ENCODE measurements at places on chromosomes 7 and 10.

DNA sequence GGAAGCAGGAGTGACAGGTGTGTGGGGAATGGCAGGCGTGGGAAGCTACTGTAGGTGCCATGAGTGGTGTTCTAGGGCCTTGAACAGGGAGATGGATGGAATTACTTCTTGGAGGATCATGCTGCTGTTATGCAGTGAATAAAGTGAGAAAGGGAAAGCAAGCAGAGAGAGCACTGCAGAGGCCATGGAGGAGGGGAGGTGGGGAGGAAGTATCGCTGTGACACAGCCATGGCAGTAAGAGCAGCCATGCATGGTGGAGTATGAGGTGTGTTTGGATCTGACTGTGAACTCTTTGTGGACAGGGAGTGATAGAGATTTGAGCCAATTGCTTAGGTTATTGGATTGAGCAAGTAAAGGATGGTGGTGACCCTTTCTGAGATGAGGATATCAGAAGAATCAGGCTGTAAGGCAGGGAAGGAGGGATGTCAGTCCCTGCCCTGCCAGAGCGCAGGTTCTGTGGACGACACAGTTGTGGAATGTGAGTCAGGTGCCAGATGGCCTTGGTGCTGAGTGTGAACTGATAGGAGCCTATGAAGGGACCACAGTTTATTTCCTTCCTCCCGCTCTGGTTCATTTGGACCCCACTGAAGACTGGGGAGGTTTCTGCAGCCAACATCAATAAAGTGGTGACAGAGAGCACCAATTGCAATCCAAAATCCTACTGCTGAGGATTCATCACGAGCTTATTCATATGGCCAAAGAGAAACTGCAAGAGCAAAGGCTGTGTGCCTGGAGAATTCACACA is 105.5 kb upstream of the TMEM72 start:
- no peak for DNase-seq

- no peak for DNase-seq
Measured at GRCh38 chr7:9498303-9498702, 1064.9 kb downstream of the NXPH1 start.

- no peak for DNase-seq
Measured at GRCh38 chr10:58622246-58622645, 109.6 kb downstream of the BICC1 start.

- DNase-seq: peak; percentile 12
Measured at GRCh38 chr7:45217358-45217757, 59.8 kb downstream of the RAMP3 start.

- no peak for DNase-seq
Measured at GRCh38 chr7:98816241-98816640, 53.6 kb downstream of the TMEM130 start.

GRCh38 chr10:124518366-124518765 is 56.7 kb downstream of the LHPP start:
- DNase-seq: no peak

DNA sequence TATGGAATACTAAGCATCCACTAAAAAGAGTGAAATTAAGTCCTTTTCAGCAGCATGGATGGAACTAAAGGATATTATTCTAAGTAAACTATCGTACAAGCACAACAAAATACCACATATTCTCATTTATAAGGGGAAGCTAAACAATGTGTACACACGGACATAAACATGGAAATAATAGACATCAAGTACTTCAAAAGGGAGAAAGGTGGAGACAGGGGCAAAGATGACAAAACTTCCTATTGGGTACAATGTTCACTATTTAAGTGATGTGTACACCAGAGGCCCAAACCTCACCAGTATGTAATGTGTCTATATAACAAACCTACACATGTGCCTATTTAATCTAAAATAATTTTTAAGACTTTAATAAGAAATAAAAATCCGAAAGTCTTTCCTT is 2.2 kb upstream of the AKR1C4 start:
- DNase-seq: no peak

DNA sequence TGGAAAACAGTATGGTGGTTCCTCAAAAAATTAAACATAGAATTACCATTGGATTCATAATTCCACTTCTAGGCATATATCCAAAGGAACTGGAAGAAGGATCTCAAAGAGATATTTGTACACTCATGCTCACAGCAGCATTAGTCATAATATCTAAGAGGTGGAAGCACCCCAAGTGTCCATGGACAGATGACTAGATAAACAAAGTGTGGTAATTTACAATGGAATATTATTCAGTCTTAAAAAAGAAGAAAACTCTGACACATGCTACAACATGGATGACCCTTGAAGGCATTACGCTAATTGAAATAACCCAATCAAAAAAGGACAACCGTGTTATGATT is 594.2 kb downstream of the KCNMA1 start:
- no peak for DNase-seq

DNA sequence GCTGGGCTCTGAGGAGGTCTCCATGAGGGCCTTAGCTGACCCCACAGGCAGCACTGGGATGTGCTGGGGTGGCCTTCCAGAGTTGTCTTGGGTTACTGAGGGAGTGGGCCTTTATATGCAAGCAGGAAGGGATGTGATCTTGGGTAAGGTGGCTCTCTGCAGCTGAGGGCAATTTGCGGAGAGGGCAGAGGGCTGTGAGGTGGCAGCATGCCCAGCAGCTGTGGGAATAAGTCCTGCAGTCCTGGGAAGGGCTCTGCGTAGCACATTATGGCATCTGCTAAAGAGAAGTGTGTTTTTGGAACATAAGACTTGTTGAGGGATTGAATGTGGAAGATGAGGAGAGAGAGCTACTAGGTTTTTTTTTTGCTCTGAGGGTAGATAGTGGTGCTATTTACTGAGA is 99.6 kb upstream of the KMT2E start:
- DNase-seq: no peak

GRCh38 chr10:113047151-113047550 is 97.1 kb downstream of the TCF7L2 start:
- no peak for DNase-seq

DNA sequence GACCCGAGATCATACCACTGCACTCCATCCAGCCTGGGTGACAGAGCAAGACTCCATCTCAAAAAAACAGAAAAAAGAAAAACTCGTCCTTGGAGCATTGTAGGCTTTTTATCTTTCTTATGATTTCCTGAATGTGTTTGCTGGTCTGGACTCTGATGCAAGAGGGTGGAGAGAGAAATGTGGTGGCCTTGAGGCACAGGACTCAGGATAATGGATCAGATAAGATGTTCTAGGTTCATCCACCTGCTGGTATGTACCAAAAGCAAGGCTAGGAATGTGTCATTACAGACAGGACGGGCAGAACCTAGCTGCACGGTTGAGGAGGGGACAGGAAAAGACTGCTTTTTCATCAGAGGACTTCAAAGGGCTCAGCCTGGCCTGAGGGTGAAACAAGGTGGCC is 33.5 kb downstream of the GCC1 start:
- DNase-seq: no peak

DNA sequence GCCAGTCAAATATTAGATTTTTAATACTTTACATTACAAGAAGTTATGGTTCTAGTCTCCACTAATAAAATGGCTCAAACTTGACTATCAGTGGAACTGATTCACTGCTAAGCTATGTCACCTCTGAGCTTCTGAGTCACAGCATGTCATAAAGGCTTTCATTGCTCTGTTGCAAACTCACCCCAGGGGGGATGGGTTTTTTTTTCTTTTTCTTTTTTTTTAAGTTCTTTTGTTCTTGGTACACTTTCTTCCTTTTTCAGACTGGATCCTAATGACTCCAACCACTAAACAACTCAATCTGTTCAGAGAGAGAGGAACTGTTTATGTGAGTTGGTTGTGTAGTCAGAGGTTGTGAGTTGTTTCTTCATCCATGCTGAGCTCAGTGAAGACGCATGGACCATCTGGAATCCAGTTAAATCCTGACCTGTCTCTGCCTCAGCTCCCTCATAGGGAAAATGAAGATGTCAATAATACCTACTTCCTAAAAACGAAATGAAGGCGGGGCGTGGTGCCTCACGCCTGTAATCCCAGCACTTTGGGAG is 11.0 kb downstream of the MYOF start:
- peak; percentile 96 for DNase-seq

- DNase-seq: no peak
Measured at GRCh38 chr10:8911032-8911431, 856.5 kb downstream of the GATA3 start.

DNA sequence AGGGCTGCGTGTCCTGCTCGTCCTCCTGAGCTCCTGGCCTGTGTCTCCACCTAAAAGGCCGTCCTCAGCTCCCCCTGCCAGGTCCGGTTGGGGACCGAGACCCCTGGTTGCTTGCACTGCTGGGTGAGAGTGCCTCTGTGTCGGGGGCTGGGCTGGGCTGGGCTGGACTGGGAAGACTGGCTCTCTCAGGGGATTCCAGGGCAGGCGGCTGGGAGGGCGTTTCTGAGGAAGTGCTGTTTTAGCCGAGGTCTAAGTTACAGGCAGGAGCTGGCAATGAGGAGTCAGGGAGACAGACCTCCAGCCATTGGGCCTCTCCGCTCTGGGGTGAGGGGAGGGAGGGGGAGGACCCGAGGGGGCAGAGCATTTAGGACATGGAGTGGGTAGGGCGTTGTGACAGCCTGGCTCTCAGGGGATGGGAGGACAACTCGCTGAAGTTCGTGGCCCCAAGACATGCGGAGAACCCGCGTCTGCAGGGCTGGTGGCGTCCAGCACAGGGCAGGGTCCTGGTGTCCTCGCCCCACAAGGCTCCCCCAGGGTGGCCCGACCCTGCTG is 20.9 kb downstream of the FOXK1 start:
- no peak for DNase-seq

DNA sequence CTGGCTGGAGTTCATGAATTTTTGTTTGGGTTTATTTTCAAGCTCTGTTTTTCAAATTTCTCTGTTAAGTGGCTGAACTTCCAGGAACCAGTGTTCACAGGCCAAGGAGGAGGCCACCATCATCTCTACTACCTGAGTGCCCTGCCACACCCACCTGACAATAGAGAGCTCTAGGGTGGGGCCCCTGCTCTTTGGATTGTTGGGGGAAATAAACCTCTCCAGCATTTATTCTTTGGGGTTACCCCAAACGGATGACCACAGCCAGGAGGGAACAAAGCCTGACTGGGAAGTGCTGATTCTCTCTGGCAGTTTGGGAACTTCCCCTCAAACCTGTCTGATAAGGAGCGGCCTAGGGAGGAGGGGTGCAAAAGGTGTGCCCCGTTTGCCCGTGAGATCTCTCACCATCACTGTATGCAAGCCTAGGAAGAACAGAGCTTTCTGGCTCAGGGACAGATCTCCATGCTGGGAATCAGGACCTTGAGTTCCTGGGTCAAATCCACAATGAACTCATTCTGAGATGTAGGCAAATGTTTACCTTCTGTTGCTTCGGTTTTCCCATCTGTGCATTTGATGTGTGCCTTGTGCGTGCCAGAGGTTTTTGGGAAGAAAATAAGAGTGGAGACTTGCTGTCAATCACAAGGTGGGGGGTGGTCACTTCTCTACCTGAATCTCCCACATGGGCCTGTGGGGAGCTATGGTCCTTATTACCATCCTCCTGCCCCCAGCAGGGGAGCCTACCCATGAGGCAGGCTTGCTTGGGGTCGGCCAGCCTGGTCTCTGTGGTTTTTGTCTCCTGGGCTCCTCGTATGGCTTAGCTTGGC is 27.7 kb upstream of the PDCD4 start:
- DNase-seq: no peak

- DNase-seq: no peak
Measured at GRCh38 chr10:122659126-122659525, 40.5 kb downstream of the C10orf120 start.

DNA sequence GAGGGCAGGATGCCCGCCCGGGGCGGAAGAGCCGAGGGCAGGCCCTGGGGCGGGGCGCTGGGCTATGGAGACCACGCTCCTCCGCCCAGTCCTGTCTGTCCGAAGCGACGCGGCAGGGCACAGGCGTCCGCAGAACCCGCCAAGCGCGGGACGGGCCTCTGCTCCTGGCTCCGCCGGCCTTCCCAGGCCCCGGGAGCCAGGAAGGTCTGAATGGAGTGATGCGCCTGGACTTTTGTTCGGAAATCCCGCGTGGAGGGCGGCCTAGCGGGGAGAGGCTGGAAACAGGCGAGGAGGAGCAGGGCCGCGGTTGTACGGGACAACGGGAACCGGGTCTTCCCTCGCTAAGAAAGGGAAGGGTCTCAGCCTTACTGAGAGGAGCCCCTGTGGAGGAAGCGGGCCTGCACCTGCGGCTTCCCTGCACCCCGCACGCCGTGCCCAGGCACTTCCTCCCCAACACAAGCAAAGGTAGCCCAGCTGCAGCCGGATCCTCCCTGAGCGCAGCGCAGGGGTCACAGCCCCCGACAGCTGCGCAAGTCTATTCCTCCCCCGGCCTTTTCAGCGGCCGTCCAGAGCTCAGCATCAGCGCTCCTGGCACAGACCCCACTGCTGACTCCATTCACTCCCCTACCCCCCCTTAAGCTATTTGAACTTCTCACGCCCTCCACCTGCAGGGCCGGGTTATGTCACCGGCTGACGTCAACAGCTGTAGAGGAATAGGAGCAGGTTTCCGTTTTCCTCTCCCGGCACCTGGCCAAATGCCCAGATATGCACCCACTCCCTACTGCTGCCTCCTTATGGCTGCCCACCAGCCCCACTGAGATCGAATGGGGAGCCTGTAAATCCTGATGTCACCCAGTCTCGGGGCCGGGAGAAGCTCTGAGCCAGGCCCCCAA is 143.2 kb upstream of the RET start:
- no peak for DNase-seq

DNA sequence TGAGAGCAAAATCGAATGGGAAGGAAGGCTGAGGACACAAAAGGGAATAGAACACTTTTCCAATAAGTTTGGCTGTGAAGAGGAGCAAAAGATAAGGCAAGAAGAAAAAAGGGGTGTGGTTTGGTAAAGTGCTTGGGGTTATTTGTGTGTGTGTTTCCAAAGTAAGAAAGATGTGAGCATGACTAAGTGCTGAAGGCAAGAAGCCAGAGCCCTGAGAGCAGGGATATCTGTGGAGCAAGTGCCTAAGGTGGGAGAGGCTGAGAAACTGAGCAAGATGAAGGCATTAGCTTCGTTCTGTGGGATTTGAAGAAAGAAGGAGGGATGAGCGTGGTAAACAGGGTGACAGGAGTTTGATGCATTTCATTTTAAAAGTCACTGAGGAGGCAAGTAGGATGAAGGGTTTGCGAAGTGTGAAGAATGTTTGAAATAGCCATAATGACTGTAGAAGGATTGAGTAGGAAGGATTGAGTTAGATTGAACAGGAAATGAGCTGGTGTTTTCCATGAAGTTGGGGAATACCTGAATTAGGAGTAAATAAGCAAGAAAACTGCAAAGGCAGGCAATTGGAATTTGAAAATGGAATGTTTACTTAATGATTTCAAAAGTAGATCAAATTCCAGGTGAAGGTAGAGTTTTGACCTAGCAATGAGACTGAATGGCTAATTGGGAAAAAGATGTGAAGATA is 19.9 kb upstream of the SP4 start:
- DNase-seq: no peak

GRCh38 chr7:33137103-33137502 is 7.7 kb downstream of the BBS9 start:
- no peak for DNase-seq

- no peak for DNase-seq
Measured at GRCh38 chr10:97058521-97058920, 127.2 kb downstream of the SLIT1 start.
